ENCODE measurements at places on chromosomes 2 and 18.

DNA sequence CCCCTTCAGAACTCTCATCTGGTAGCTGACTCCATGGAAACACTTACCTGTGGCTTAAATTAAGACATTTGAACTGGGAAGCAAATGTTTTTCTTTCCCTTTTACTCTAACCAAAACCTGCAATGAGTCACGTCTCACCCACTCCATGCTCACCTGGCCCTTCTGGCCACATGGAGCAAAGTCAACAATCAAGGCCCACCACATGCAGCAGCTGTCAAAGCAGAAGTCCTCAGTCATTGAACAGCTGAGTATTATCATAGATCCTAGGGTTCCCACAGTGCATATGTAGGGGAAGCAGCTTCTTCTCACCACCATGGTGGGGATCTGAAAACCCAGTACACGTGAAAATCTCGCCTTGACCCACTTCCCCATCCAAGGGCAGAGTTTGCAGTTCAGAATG, 12.3 kb upstream of the MEP1B start:
- no peak for DNase-seq

- DNase-seq: no peak
These were observed 10.4 kb downstream of the CERKL start for GRCh38 chr2:181646415-181646987.

DNA sequence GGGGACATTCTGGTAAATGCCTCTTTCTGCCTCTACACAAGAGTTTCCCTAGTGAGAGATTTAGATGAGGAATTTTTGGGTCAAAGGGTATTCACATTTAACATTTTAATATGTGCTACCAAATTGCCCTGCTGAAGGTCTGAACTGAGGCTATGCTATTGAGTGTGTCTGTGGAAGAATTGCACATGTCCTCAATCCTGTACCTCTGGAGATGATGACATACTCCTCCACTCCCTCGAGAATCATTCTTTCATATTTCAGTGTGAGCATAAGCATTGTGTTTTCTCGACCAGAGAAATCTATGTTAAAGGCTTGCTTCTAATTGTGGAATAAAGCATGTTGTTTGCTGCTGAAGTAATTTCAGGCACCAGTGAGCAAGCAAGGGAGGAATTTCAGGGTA, 110.5 kb downstream of the TSN start:
- DNase-seq: no peak

DNA sequence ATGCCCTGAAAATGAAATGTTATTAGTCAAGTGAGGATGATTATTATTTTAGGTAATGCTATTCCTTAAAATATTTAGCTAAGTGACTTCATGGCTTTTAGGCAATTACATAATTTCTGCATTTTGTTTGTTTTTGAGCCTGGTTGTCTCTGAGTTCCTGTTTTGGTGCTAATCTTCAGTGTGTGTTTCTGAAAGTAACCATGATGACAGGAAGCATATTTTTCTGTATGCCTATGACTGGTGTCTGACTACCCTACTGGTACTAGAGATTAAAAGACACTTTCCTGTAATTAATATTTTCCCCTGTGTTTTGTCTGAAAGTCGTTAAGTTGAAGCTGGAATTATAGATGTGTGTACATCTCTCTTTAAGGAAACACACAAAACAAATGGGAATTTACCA, 295.0 kb upstream of the SPRED2 start:
- DNase-seq: no peak

DNA sequence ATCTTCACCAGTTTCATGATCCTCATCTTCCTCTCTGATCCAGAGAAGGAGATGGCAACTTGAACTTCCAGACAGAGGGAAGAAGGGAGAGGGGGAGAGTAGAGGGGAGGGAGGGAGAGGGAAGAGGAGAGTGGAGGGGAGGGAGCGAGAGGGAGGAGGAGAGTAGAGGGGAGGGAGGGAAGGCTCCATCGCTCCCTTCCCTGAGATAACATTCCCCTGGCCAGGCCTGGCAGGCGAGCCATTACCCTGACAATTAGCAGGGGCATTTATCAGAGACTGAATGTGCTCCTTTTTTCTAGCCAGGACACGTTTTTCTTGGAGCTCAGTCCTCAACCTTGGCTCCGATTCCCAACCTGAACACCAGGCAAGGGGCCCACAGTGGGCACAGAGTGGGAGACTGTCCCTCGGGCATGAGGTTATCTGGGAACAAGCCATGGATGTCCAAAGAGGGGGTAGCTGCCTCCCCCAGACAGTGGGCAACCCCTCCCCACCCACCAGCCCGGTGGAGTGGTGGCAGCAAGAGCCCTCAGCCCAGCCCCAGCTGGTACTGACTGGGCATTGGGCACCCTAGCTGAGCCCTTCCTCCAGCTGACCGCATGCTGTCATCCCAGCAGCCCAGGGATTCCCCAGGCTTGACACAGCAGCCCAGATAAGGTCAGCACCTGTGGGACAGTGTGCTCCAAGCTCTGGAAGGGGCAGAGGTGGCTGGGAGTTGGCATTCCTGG, 81.8 kb downstream of the TNS1 start:
- no peak for DNase-seq

GRCh38 chr2:205995260-205995659, 90.7 kb downstream of the INO80D start:
- DNase-seq: no peak

DNA sequence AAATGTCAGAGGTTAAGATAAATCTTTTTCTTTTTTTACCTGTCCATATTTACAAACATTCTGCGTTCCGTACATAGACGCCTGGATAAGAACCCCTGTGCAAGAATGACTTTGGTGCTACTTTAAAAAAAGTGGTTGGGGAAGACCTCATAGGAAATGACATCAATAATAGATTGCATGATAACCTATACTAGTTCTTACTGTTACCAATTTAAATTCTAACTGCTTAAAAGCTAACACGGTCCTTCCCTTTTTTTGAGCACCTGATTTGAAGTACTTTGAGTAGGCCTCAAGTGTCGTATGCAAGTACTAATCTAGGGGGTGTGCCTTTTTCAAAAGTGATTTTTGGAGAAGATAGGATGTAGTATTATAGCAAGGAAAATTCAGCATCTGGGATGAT, 2.1 kb downstream of the SLC39A10 start:
- peak; percentile 35 for DNase-seq

- DNase-seq: no peak
These were observed 45.3 kb upstream of the SPAG16 start for GRCh38 chr2:213238753-213239495.

- DNase-seq: no peak
These were observed 82.4 kb downstream of the CTIF start for GRCh38 chr18:48621240-48621639.

DNA sequence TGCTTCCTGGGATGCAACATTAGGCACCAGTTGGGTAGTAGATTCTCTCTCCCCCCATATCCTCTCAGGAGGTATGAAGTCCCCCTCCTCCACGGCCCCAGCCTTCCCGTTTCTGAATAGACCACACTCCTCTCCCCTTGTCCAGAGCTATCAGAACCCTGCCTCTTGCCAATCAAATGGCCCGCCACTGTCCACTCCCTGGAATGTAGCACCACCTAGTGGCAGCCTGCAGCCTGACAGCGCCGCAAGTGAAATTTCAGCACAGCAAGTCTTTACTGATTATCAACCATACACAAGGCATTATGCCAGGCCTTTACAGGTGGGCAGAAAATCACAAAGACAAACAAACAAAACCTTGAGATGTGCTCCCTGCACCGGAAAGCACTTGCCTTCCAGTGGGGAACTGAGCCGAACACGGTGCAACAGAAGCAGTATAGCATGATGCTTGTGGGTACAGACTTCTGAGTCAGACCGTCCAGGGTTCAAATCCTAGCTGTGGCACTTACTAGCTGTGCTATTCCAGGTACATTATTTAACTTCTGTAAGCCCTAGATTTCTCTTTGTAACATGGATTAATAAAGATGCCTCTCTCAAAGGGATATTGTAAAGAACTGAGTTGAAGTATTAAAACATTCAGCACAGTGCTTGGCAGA, 174.0 kb downstream of the SMAD2 start:
- peak; percentile 23 for DNase-seq

DNA sequence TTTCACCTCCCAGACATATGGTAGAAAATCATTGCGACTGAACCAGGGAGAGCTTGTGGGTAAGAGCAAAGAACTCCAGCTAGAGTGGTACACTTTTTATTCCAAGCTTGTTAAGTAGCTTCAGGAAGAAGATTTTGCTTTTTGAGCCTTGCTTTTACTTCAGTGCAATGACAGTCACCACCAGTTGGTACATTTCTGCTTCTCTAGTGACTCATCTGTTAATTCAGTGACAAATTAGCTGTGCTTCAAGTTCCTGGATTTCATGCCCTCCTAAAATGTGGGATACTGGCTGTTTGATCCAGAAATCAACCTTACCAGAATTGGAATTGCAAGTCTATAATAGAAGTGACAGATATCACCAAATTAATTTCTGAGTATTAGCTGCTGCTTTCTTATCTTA, 117.6 kb upstream of the TTN start:
- DNase-seq: no peak

GRCh38 chr2:195333869-195334268, 323.2 kb upstream of the SLC39A10 start:
- DNase-seq: no peak

GRCh38 chr2:163397451-163397850, 338.4 kb downstream of the FIGN start:
- no peak for DNase-seq

DNA sequence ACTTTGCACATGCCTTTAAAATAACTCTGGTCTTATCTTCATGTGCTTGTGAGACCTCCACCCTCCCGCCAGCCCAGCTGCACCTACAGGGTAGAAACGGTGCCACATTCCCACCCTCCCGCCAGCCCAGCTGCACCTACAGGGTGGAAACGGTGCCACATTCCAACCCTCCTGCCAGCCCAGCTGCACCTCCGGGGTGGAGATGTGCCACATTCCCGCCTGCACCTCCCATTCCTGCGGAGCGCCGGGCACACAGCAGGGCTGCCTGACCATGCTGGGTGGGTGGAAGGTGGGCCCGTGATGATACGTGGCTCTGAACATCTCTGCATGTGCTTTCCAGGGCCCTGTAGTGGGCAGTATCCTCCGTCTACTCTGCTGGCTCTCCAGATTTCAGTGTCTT, 243.7 kb upstream of the PXDN start:
- no peak for DNase-seq

GRCh38 chr2:74887960-74888700, 54.2 kb downstream of the HK2 start:
- DNase-seq: no peak

DNA sequence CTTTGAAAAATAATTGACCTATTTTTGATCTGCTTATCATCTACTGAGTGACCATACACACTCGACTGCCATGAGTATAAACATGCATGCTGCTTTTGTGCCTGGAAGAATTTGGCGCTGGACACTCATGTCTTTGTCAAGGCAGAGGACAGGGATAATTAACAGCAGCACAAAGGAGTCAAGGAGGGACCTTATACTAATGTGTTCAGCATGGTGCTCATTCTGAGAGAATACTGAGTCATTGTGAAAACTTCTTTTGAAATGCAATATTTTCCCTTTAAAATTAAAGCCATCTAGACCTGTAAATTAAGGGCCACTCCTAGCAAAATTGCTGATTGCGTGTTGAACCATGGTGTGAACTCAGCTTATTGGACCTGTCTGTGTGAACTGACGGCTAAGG, 116.3 kb downstream of the ZNF532 start:
- DNase-seq: no peak

- no peak for DNase-seq
These were observed 14.2 kb upstream of the CXCR4 start for GRCh38 chr2:136131961-136132824.

DNA sequence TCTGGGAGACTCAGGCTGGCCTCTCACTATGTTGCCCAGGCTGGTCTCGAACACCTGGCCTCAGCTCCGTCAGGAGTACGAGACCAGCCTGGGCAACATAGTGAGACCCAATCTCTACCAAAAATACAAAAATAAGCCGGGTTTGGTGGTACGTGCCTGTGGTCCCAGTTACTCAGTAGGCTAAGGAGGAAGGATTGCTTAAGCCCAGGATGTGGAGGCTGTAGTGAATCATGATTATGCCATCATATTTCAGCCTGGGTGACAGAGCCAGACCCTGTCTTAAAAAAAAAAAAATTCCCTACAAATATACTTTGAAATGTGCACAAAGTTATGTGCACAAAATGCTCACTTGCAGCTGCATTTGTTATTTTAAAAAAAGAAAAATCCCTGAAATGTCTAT, 26.3 kb upstream of the AGAP1 start:
- DNase-seq: no peak

DNA sequence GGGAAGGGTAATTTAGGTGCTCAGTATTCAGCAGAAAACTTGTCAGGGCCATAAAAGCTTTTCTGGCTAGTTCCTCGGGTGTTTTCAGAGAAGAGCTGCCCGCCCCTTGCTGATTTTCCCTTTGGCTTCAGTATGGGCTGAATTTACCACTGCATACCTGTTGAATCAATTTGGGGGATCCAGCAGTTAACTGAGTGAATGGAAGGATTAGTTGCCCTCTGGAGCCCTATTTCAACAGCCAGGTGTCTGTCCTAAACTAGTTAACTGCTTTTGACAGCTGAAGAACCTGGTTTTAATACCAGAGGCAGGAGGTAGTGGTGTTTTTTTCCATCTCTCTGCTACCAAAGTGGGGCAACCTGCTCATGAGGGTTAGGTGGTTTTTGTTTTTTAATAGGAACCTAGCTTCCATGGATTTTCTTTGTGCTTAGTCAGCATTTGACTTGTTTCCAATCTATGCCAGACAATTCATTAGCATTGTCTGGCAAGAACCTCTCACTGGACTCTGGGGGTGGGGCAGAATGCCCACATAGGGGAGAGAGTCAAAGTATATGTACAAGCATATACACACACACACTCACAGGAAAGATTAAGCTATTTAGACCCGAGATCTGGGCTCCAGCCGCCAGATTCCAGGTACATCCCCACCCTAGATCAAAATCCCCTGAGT, 166.5 kb upstream of the SIX3 start:
- no peak for DNase-seq

GRCh38 chr2:199975273-199975895, 20.0 kb downstream of the MAIP1 start:
- no peak for DNase-seq

DNA sequence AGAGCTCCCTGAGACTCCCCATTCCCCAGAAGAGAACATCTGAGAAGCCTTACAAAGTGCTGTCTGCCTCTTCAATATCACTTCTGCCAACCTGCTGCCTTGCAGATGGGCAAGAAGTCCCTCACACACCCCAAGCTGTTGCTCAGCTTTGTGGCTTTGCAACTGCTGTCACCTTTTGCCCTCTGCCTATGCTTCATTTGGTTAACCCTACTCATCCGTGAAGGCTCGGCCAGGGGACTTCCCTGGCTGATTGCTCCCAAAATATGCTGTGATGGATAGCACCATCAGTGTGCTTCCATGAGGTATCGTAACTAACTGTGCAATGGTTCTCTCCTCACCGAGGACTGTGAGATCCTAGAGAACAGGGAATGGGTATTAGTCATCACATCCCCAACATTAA, 88.9 kb upstream of the CYP1B1 start:
- DNase-seq: no peak

Data from bone marrow (tissue), 2 donors.